8988T (cell line): ENCODE measurements at places on chromosomes 6 and 20.

- no peak for DNase-seq
Measured at GRCh38 chr6:168119539-168119938, 40.5 kb upstream of the FRMD1 start.

DNA sequence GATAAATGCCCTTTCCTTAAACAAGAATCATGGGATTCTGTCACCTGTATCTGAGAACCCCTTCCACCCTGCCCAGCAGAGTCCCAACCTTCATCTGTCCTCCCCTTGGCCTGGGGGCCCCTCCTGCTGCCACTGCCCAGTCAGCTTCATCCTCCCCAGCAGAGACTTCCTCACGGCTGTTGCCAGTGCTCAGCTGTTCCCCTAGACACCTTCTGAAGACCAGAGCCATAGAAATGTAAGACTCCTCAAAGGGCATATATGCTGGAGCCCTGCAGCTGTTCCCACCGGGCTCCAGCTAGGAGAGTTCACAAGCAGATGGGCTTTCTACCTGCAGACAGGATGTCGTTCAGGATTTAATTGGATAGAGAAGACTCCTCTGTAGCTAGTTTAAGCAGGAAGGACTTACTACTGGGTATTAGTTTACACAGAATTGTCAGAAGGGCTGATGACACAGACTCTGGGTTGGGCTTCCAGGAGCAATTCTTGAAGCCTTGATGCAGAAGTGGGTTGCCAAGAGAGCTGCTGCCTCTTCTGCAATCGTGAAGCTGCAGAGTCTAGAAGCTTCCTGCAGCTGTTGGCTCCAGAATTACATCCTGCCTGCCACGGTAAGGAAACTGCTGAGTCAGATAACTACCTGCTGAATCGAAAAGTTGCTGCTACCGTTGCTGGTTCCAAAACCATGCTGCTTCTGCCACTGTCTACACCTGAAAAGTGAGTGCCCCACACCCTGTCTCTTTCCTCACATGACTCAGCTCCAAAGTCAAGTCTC lies 57.1 kb upstream of the MLN start:
- DNase-seq, result no peak

GRCh38 chr6:136528477-136528876 lies 21.7 kb downstream of the MAP7 start:
- DNase-seq, result no peak

DNA sequence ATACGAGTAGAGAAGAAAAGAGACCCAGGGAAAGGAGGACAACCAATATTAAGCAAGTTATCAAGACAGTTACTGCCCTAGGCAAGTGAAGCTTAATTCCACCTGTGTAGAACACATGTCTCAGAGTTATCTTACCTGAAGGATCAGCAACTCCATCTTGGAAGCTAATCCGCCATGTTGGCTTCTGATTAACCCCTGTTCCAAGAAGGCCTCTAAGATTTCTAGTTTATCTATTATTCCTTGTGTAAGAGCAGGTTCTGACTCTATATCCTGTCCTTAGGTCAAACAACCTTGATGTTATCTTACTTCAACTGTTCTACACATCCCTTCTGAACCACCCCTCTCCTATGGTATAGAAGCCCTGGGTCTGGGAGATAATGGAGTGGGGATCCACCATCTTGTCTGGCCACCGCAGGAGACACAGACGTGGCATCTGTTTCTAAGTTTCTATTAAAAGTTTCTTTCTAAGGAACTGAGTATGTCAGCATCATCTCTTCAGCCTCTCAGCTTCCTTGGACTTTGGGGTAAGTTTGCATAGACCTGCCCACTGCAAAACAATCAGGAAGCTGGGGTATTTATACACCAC lies 27.7 kb upstream of the PTPN1 start:
- no peak for DNase-seq

GRCh38 chr6:126152372-126152745 lies 166.0 kb downstream of the TRMT11 start:
- no peak for DNase-seq

DNA sequence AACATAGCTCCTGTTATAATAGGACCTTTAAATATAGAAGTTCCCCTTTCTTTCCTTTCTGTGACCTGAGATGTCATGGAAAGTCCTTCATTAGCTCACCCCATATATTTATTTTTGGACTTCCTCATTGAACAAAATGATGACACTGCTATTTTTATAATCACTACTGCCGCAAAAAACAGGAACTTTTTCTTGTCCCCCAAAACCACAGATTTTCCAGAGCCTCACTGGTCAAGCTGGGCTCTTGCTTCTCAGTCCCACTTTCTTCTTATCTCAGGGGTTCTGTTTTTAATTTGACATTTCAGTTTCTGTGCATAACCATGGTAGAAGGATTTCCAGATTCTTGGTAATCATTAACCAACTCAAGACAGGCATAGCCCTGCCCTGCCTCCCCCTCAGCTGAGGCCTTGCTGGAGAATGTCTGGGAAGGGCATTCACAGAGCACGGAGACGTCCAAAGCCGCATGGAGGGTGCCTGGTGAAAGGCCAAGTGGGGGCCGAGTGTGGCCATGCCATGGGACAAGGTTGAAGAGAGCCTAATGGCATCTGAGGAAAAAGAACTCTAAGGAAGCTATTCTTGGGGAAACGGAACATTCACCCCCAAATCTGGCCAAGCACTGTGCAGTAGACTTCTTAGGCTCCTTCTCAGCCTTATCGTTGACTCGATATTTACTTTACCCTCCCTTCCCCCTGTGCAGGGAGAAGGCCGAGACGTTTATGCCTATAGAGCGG lies 73.7 kb downstream of the EDN1 start:
- no peak for DNase-seq

DNA sequence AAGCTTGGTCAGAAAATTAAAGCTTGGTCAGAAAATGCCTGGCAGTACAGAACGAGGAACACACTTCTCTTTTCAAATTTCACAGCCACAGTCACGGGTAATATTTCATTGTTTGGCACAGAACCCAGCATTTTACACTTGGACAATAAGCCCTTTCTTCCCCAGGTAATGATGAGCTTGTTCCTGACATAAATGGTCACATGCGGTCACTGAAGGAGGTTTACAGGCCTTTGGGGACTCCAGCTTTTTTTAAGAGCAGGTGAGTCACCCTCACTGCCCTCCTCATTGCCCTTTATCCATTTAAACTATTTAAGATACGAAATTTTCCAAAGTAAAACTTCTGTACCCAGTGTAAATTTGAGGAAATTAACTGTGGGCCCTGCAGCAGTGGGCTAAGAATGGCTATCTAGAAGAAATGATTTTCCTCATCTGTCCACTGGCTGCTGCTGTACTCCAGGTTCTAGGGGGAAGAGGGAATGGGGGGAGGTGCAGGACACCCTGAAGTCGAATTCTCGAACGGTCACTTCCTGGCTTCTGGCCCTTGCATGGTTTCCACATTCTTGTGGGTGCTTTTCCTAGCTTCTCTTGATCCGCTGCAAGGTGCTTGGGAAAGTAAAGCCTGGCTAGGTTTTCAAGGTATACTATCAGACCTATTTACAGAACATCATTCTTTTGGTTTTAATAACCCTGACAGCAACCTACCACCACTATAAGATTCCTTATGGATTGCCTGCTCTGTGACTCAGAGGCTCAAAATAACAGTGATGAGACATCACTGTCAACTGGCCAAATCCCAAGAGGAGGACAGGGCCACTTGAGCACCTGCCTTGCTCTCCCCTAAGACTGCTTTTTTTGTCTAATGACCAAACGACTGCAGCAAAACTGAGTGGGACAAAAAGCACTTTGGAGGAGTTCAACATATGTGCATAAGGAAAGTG lies 75.8 kb downstream of the PREP start:
- DNase-seq, result peak; percentile 17

DNA sequence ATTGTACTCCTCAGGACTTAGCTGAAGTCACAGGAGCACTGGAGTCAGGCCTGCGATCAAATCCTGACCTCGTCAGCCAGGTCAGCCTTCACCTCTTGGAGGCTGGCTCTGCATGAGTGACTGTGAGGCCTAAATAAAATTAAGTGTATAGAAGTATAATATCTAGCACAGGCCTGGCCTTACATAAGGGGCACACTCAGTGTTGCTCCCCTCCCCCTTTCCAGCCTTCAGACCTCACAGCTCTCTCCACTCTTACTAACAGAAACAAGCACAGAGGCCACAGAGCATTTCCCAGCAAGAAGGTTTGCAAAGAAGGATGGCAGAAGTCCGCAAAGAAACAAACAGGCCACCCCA lies 84.8 kb downstream of the TRERF1 start:
- DNase-seq, result no peak

- DNase-seq, result no peak
Measured at GRCh38 chr6:26534681-26535465, 3.3 kb upstream of the HMGN4 start.

GRCh38 chr20:31547017-31547675 lies 32.9 kb downstream of the HM13 start:
- no peak for DNase-seq

DNA sequence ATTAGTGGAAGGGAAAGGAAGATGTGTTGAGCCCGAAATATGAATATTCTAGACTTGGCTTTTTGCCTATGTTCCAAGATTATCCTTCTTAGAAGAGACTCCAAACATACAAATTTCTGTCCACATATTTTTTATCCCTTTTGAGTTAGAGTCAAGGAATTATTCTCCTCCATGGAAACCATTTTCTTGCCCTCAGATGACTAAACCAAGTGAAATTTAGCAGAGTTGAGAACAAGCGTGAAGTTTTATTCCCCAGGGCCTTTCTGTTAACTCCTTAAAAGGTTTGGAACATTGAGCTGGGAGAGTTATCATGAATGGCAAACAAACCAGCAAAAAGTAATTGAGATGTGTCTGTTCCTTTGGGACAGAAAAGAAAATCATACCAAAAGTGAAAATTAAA lies 286.1 kb upstream of the PLCB4 start:
- DNase-seq, result no peak

DNA sequence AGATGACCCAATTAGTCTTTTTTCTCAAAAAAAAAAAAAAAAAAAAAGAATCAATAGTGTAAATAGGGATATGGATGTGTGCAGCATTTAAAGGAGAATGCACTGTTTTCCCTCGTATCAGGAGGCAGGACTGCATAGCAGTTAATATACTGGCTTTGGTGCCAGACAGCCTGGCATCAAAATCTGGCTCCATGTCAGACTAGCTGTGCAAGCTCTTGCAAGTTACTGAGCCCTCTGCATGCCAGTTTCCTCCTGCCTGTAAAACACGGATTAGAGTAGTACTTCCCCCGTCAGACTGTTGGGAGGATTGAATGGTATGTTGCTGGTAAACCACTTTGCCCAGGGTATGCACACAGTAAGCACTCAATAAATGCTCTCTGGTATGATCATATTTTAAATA lies 594.2 kb upstream of the CHD6 start:
- no peak for DNase-seq

GRCh38 chr20:50493881-50494253 lies 16.3 kb upstream of the PTPN1 start:
- DNase-seq, result no peak

DNA sequence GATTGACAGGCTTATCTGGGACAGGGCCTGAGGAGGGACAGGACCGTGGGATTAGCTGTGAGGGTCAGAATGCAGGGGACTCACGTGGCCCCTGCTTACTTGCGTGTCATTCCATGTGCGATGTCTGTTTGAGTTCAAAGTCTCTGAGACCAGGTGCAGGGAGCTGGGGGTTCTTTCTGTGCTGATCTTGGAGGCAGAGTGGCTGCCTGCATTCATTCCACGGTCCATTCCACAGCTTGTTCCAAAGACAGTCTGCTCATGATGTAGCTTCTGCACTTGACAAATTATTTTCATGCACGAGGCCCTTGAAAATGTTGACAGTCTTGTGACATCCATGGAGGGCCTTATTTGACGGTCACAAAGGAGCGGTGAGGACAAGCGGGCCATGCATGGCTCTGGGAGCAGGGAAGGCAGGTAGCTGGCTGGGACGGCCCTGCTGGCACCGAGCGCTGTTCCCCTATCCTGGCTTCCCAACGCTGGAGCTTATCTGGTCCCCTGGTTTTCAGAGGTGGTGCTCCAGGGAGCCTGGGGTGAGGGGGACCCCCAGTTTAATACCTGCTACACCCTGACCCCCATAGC lies 156.3 kb upstream of the RNF24 start:
- no peak for DNase-seq

DNA sequence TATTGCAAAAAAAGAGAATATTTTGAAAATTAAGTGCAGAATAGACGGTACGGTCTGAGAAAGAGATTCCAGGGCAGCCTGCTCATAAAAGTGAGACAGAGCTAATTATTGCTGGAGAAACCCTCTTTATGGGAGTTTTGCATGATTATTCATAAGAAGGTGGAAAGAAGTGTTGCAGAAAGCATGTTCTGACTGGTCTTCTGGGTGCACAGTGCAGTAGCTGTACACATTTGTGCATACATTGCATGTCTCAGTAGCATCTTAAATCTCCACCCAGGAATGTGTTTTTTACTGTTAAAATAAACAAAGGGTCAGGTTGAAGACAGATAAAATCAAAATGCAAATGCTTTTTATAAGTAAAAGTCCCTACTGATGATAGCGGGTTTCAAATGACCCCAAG lies 1813.6 kb upstream of the DEFB115 start:
- no peak for DNase-seq

GRCh38 chr6:136415351-136416007 lies 125.8 kb upstream of the BCLAF1 start:
- DNase-seq, result no peak

DNA sequence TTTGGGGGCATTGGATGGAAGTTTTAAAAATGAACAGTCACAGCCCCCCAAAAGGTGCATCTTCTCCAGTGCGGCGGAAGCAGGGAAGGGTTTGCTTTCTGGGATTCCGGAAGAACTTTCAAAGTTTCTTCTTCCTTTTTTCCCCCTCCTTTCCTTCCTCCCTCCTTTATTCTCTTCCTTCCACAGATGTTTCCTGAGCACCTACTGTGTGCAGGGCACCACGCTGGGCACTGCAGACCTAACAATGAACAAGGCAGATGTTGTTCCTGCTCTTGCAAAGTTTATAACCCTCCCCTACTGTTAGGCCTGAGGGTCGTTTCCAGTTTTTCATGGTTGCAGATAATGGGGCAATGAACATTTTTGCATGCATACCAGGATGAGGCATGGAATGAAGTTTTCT lies 58.1 kb downstream of the CHMP4B start:
- DNase-seq, result no peak

DNA sequence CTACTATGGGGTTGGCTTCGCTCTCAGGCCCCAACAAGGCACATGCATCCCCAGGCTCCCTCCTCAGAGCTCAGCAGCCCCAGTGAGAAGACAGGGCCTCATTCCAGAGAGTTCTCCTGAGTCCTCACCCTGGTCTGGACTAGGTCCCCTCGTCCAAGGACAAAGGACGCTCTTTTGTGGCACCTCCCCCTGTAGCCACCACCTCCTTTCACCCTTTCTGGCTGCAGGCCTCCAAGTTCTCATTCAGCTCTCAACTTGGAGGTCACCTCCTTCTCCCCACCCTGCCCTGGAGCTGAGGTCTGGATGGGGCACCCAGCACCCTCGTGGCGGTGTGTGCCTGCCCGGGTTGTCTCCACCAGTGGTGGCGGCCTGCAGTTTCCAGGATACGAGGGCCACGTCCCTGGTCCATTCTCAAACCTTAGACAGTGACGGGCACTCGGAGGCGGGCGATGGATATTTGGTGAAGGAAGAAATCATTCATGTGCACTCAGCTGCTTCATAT lies 2.5 kb downstream of the UNC93A start:
- no peak for DNase-seq

DNA sequence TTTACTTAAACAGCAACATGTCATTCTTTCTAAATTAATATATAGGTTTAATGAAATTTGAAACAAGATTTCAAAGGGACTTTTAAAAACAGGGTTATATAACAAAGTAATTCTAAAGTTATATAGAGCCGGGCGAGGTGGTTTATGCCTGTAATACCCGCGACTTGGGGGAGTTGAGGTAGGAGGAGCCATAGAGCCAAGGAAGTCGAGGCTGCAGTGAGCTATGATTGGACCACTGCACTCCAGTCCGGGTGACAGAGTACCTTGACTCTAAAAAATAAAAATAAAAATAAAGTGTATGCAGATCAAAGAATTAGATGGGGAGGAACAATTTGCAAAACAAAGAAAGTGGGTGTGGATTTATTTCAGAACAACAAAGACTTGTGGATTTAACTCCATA lies 151.1 kb upstream of the GLP1R start:
- no peak for DNase-seq
